ENCODE measurements at places on chromosomes 6 and 20. TPM values are rescaled to one million over a fixed set of nuclear protein-coding genes. Genes with fewer than 3 reads are reported as not detected.

Gene PROKR2
- total RNA-seq, result not detected

Gene COL20A1
- 0.07 TPM for total RNA-seq

Gene BPIFB1
- 3.3 TPM for total RNA-seq

Gene HLA-DRB5
- total RNA-seq, result not detected

Gene TMC2
- not detected for total RNA-seq

Gene AMD1
- total RNA-seq, result 185 TPM

Gene SCUBE3
- total RNA-seq, result not detected

Gene RSPO4
- not detected for total RNA-seq

Gene KHDC1L
- total RNA-seq, result not detected

Gene C6orf141
- total RNA-seq, result 22.6 TPM

Gene SAMD3
- not detected for total RNA-seq

Gene PLCB1
- total RNA-seq, result 1.4 TPM

Gene TPD52L1
- total RNA-seq, result 324 TPM

Gene SYCP2L
- total RNA-seq, result 2.4 TPM

Gene PCK1
- total RNA-seq, result not detected

Gene NRN1
- total RNA-seq, result not detected

Gene LRRC73
- 0.34 TPM for total RNA-seq

Gene TREML1
- not detected for total RNA-seq

Gene CEP43
- total RNA-seq, result 21.9 TPM

Gene CLPSL1
- total RNA-seq, result not detected

Gene TBX18
- total RNA-seq, result 4.1 TPM

Gene OR2H2
- not detected for total RNA-seq

Gene DACT2
- 0.34 TPM for total RNA-seq

Data from nasal cavity respiratory epithelium epithelial cell of viscerocranial mucosa (primary cell).